ENCODE measurements at places on chromosomes 6 and 20.

DNA sequence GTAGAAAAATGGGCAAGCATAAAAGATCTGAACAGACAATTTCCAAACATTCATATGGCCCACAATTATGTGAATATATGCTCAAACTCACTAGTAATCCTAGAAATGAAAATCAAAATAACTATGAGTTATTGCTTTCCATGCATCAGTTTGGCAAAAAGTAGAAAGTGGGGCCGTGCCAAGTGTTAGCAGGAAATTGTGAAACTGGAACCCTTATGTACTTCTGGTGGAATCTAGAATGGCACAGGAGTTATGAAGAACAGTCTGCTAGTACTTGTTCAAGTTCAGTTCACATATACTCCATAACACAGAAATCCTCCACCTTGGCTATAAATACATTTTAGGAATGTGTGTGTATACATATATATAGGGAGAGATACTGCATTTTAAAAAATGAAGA is 89.8 kb downstream of the EYA2 start:
- DNase-seq = no peak

- no peak for DNase-seq
Measured at GRCh38 chr6:17156966-17157365, 55.1 kb downstream of the STMND1 start.

DNA sequence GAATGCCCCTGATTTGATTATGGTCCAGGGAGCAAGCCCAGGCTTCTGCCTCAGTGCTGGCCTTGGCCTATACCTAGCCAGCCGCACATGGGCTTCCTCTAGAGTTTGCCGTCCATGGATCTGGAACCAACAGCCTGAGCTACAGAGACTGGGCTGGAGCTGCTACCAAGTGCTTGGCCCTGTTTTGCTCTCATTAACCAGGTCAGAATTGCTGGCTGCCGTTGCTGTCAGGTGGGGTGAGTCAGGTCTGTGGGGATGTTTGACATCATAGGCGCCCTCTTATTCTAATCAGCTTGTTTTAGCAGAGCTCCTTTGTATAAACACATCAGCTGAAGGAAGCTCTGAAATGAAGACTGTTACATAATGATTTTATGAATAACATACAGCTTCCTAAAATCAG is 83.1 kb upstream of the PHACTR2 start:
- DNase-seq = no peak

GRCh38 chr6:99330159-99330558 is 19.3 kb downstream of the FAXC start:
- peak; percentile 85 for DNase-seq

GRCh38 chr6:151358475-151358874 is 32.9 kb downstream of the ZBTB2 start:
- DNase-seq = no peak

GRCh38 chr6:135054226-135054568 is 425 bp downstream of the HBS1L start:
- no peak for DNase-seq

GRCh38 chr6:28489366-28490204 is 26.0 kb downstream of the GPX6 start:
- no peak for DNase-seq

- no peak for DNase-seq
Measured at GRCh38 chr20:22243067-22243466, 341.3 kb downstream of the FOXA2 start.

GRCh38 chr20:31508517-31509244 is 5.6 kb upstream of the HM13 start:
- DNase-seq = no peak

GRCh38 chr6:139334806-139335446 is 39.5 kb downstream of the CITED2 start:
- DNase-seq = peak; percentile 89

GRCh38 chr6:82298012-82298411 is 50.5 kb upstream of the IBTK start:
- no peak for DNase-seq

DNA sequence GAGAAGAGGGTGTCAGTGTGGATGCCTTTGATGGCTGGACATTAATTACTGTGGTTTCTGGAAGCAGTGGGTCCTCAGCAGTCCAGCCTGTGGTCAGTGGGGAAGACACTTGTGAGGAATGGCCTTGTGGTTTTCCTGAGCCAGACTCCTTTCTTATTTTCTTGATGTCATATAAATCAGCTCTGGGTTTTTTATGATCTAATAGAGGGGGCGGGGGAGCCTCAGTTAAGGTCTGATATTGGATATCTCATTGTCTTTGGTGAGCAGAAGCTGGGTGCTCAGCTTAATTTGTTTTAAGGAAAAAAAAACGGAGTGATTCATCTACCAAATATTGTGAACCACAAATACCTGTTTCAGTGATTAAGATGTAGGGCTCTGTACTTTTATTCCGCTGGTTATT is 62.1 kb downstream of the OTOR start:
- DNase-seq = no peak

DNA sequence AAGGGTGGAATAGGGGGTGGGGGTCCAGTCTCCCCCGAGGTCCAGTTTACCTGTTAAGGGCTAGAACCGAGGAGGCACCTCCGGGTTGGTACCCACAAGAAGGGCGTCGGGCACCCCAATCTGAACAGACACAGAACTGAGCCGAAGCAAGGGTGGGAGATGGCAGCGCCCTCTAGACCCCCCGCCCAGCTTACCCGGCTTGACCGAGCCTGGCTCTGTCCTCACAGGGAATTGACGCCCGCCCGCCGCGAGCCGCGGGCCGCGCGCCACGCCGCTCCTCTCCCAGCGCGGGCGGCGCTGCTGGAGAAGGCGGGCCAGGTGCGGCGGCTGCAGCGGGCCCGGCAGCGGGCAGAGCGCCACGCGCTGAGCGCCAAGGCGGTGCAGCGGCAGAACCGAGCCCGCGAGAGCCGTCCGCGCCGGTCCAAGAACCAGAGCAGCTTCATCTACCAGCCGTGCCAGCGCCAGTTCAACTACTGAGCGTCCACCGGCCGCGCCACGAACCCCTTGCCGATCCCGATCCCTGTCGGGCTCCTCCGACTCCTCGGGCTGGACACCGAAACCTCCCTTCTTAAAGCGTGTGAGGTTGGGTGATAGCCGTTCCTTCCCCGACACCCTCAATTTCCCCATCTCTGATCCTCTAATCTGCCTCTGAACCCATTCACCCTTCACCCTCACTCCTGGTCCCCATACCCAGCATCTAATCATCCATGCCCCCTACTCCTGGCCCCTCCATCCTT is 5.9 kb downstream of the TP53INP2 start:
- DNase-seq = peak; percentile 15

DNA sequence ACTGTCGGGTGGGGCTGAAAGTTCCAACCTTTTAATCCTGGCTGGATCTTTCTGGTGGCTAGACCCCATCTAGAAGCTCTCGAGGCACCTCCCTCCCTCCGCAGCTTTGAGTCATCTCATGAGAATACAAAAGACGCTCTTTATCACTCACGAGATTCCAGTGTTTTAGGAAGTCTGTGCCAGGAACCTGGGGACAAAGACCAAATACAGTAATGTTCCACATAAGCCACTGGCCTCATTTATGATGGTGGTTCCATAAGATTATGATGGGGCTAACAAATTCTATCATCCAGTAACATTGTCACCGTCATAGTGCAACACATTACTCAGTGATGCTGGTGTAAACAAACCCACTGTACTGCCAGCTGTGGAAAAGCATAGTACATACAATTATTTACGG is 48.7 kb downstream of the NCOA7 start:
- DNase-seq = no peak

DNA sequence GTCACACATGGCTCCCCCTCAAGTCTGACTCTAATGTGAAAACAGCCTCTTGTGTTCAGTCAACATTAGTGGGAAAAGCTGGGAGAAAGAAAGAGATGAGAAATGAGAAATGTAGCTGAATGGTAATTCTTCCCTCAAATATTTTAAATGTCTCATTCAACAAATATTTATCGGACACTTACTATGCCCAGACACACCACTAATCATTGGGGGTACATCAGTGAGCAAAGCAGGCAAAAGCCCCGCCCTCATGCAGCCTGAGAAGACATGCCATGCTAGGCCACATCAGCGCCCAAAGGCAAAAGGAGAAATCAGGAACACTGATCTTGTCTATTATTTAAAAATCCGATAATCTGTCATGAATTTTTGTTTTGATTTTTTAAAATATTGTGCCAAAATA is 89.9 kb upstream of the ASF1A start:
- no peak for DNase-seq

DNA sequence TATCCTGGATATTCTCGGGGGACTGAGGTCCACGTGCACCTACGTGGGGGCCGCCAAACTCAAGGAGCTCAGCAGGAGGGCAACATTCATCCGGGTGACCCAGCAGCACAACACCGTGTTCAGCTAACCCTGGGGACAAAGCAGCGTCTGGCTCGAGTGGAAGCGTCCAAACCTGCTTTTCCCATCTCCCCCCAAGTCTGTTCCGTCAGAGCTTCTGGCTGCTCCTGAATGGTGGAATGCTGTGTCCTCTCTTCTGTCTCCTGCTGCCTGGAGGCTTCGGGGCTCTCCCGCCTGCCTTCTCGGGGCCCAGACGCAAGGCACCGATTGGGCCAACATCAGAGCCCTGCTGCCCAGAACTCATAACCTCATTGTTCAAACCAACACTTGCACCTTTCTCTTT is 56.7 kb downstream of the GMPR start:
- no peak for DNase-seq

DNA sequence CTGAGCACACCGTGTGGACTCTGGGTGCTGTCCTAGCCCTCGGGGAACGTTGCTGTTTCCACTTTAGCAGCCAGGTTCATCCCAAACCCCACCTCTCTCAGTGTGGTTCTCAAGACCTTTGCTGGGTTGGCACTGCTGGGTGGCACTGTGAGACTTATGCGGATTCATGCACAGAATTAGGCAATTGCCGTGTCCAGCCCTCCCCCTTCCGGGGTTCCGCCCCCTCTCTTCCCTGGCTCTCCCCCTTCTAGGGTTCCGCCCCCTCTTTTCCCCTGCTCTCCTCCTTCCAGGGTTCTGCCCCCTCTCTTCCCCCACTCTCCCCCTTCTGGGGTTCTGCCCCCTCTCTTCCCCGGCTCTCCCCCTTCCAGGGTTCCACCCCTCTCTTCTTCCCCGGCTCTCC is 39.8 kb upstream of the SLCO4A1 start:
- peak; percentile 87 for DNase-seq

DNA sequence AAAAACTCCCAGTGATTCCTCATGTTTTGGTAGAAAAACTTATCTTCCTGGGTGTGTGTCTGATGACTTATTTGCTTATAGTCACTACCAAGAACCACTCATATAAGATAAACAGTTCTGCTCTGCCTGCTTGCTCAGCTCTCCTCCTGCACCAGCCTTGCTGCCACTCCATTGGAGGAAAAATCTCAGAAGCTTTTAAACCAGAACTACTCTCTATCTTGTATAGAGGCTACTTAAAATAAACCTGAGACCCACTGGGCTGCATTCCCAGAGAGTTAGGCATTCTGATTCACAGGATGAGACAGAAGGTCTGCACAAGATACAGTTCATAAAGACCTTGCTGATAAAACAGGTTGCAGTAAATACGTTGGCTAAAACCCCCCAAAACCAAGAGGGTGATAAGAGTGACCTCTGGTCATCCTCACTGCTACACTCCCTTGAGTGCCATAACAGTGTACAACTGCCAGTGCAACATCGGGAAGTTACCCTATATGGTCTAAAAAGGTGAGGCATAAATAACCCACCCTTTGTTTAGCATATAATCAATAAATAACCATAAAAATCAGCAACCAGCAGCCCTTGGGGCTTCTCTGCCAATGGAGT is 728.3 kb downstream of the EPHA7 start:
- DNase-seq = no peak

- DNase-seq = no peak
Measured at GRCh38 chr6:112881828-112882780, 535.0 kb downstream of the RFPL4B start.

DNA sequence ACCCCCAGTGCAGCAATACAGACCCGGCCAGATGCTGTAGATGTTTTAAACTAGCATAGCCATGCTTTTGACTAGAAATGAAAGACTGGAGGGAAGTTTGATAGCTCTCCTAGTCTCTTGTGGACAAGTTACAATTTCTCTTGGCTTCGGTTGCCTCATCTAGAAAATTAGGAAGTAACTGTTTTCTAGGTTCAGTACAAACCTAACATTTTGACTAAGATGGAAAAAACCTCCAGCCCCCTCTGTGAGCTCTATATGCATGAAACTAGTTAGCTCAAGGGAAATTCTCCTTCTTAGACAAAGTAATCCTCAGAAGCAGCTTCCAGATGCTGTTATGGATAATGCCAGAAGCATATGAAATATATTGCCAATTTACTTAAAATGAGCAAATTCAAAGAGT is 86.6 kb downstream of the RNF144B start:
- DNase-seq = peak; percentile 29

DNA sequence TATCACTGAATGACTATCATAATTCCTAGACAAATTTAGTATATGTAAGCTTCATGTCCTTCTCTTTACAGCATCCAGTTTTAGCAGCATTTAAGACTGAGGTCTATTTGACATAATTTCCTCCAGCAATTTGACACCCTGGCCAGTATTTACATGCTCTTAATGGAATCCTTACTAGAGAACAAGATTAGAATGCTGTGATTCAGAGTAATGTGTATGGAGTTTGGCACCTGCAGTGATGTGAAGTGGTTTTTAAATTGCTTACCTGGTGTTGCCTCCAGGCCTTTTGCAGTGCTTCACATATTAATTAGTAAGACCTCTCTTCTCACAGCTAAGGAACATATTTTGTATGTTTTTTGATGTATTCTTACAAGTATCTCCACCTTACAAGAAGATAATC is 9.8 kb downstream of the NKX2-4 start:
- DNase-seq = no peak

- DNase-seq = no peak
Measured at GRCh38 chr6:33663727-33664449, 42.8 kb downstream of the ITPR3 start.

GRCh38 chr6:1686117-1687098 is 76.7 kb downstream of the FOXC1 start:
- no peak for DNase-seq

DNA sequence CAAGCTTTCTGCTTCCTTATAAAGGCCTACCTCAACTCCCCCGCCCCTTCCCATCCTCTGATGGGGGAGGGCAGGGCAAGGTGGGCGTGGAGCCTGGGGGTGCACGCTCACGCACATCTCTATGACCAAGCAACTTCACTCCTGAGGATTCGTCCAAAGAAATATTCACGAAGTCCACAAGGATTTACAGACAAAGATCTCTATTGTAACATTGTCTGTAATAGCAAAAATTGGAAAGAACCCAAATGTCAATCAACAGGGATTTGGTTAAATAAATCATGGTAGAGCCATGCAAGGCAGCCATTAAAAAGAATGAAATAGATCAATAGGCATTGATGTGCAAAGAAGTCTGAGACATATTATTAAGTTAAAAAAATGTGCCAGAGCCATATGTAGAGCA is 130.4 kb upstream of the AFDN start:
- DNase-seq = no peak

GRCh38 chr20:33145521-33145920 is 22.4 kb upstream of the BPIFA2 start:
- no peak for DNase-seq

GRCh38 chr6:29739882-29740261 is 16.6 kb downstream of the HLA-F start:
- no peak for DNase-seq

- no peak for DNase-seq
Measured at GRCh38 chr6:127267646-127268625, 1.3 kb downstream of the RNF146 start.
